ENCODE measurements at places on chromosomes 1 and 21.

- no peak for DNase-seq
These were observed 219.0 kb upstream of the L1TD1 start for GRCh38 chr1:61975638-61976037.

GRCh38 chr1:230270185-230270558, 156.0 kb downstream of the PGBD5 start:
- no peak for DNase-seq

DNA sequence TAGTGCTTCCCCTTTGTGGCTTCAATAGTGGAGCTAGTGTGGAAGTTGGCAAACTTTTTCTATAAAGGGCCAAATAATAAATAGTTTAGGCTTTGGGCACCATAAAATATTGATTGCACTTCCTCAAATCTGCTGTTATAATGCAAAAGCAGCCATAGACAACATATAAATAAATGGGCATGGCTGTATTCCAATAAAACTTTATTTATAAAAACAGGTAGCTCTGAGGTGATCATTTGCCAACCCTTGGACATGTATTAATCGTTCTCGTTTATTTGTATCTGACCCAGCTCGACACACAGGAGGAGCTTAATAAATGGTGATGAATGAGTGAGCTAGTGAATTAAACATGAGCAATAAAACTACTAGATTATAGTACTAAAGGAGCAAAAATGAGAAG, 13.3 kb downstream of the KAZN start:
- DNase-seq, result no peak

DNA sequence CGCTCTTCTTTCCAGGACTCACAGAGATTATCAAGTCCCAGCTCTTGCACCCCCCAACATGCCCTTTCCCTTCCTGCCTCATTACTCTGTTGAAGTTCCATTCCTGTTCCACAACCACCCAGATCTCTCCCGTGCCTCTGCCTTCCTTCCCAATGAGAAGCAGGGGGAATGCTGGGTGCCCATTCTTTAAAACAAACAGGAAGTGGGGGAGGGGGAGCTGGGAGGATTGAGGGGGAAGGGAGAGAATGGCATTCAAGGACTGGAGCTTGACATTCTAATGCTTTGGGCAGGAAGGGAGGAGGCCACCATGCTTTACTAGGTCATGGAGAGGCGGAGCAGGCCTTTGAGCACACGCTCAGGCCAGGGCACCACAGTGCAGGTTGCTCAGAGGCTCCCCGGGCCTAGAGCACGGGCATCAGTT, 150.3 kb upstream of the IRF2BP2 start:
- no peak for DNase-seq

DNA sequence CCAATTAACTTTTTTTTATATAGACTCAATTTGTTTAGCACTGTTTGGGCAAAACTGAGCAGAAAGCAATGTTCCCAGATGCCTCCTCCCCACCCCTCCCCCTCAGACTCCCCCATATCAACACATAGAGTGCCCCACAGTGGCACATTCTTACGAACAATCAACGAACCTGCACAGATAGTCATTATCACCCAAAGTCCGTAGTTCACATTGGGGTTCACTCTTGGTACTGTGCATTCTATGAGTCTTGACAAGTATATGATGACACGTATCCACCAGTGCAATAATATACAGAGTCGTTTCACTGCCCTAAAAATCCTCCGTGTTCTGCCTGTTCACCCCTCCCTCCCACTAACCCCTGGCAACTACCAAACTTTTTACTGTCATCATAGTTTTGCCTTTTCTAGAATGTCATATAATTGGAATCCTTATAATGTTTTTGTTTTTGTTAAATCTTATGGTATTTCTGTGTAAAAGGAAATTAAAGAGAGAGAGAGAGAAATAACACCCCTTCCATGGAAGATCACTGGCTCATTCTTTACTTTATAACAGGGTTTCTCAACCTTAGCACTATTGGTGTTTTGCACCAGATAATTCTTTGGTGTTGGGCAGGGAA, 37.2 kb upstream of the HNRNPU start:
- no peak for DNase-seq

DNA sequence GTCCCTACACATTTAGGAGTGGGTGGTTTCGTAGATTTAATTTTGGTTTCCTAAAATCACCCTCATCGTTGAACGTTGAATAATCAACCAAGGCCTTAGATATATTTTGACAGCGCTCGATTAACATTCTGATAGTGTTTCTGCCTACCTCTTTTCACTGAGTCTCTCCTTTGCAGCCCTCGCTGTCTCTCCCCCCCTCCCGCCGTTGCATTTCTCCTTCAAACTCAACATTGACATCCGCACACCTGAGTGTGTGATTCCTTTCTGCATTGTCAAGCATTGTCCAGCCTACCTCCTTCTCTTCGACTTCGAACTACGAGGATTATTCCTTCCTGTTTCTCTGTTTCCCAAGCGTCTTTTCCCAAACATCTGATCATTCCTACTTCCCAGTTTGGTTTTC, 1.8 kb upstream of the ADAMTS1 start:
- no peak for DNase-seq

DNA sequence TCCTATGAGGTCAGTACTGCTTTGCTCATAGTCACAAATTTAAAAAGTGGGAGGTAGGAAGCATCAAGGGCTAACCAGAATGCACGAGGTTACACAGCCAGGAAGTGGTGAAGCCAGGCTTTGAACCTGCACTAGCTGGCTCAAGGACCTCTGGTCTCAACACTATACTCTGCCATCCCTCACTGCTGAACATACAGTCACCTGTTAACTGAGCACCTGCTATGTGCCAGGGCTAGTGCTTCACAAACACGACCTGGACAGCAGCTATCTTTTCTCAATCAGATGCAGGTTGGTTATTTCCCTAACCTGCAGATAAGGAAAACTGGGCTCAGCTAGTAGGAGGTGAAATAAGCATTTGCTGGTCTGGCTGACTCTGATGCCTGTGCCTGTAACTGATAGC, 73.0 kb downstream of the GLIS1 start:
- no peak for DNase-seq

DNA sequence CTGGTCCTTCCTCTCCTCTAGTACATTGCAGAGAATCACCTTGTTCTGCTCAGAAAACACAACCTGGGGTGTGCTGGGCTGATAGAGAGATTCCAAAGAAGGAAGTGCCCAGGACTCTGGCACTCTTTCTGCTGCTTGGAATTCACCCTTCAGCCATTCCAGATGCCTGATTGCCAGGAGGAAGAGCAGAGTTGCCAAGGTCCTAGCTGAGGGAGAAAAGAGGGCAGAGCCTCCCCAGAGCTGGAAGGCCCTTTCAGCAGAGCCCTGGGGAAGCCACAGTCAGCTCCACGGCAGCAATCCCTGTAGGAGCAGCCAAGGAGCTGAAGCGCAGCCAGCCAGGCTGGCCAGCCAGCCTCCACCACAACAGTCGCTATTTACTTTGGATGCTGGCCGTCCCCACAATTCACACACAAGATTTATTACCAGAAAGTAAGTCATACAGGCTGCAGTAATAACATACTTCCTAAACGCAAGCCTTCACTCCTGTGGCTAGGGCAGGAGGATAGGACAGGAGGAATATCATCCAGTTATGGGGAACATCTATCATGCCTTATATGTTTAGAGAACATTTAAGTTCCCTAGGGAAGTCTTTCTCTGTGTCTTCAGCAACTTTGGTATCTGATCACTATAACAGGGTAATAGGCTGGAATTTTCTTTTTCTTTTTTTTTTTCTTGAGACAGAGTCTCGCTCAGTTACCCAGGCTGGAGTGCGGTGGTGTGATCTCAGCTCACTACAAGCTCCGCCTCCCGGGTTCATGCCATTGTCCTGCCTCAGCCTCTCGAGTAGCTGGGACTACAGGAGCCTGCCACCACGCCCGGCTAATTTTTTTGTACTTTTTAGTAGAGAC, 36.6 kb upstream of the SLC44A3 start:
- no peak for DNase-seq

- no peak for DNase-seq
These were observed 31.6 kb upstream of the PPP1R15B start for GRCh38 chr1:204443260-204443619.

DNA sequence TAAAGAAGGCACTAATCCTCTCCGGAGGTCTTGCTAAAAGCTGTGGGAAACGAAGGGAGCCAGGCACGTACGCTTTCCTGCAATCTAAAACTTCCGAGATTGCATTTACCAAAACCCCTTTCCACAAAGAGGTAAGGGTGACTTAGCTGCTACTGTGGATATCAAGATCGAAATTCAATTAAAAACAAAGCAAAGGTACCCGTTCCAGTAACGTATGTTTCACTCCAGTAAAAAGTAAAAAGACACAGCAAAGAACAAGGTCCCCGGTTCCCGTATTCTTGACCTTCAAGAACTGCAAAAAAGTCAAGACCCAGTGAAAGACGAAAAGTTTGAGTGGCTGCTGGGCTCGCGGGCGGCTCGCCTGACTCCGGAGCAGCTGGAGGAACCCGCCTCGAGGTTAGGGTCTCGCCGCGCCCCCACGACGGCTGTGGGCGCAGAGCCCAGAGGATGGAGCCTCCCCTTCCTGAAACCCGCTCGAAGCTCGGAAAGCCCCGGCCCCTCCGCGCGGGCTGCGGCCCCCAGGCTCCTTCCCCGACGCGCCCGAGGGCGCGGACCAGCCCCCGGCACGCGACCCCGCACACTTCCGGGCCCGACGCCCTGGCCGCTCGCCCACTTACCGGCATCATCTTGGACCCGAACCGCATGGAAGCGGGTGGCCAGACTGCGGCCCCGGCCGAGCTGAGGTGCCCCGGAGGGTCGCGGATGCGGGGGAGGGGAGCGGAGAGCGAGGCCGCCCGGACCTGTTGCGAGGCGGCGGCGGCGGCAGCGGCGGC, 524 bp downstream of the TP53BP2 start:
- peak; percentile 62 for DNase-seq

DNA sequence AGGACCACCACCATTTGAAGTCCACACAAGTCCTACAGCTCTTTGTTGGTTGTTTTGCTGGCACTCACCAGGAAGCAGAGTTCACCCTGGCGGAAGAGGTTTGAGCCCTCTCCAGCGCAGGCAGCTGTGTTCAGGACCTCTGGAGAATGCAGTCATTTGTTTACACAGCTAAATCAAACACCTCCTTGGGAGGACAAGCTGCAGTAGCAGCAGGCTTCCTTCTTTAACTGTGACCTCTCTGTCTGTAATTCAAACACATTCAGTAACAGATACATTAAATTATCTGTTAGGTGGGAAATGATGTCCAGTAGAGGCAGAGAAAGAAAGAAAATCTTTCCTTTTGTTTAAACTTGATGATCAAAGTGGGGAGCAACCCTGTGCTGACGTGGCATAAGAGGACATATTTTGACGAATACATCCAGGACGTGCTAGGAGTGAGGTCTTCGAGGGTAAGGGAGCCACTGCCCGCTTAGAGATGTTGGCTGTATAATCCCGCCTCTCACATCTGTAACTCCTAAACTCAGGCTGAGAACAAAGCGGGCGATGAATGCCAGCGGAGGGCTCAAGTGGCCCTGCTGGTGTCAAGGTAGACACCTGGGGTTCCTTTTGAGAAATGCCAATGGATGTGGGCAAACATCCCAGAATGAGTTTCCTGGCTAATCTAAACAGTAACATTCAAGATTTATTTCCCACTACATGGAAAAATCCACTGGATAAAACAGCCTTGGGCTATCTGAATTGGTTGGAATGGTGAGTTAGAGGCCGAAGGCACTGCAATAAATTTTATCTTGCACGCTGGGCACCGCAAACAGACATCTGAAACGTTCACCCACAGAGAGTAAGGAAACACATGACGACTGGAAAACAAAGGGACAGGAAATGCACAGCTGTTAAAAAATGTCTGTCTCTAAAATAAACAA, 51.7 kb downstream of the ABCA4 start:
- peak; percentile 63 for DNase-seq

DNA sequence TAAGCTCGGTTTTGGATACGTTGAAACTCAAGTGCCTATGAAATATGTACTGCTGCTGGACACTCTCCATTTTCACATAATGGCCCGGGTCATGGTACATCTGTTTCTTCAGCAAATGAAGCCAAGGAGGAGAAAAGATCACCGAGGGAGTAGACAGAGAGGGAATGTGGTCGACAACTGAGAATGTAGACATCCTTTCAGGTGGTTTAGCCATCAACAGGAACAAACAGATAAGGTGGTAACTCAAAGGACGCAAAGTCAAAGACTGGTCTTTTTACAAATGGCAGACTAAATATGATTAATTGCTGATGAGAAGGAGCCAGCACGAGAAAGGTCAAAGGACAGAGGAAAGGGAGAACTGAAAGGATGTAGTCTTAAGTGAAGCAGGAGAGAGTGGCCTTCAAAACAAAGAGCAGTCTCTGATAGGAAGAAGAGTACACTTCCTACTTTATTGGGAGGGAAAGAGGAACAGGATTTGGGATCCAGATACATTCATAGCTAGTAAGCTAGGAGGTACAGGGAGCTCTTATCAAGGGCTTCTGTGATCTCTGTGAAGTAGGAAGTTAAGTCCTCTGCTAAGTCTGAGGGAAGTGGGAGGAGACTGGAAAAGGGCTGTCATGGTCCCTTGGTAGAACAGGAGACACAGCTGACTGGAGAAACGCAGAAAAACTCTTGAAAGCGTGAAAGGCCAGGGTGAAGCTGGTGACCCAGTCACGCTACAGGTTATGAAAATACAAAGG, 28.3 kb downstream of the NUP133 start:
- DNase-seq, result no peak
